ENCODE measurements at places on chromosomes 1 and 21. TPM values are rescaled to one million over a fixed set of nuclear protein-coding genes. Genes with fewer than 3 reads are reported as not detected.

TTLL7 gene
- 31.4 TPM for total RNA-seq

TBX19 gene
- 2.2 TPM for total RNA-seq

TGFBR3 gene
- total RNA-seq = 14.5 TPM

DNA sequence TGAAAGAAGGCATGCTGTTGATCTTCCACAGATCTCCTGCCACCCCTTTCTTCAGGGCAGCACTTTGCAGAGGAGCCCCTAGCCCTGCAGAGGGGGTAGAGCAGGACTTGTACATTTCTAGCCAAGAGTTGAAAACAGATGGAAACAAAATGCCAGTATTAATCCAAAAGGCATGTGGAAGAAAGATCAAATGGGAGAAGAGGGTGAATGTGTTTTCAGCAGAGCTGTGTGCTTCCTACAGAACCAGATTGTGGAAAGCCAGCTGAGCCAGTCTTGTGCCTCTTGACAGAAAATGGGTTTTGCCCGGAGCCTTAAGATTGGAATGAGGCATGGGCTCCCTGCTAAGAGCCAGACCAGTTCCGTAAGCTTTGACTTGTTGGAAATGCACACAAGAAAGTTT lies 105.2 kb upstream of the TSPAN2 start:
- H3K27me3 ChIP-seq = no peaks in the 10 kb centered on the region
- no peaks in the 10 kb centered on the region for H3K4me1 ChIP-seq
- no peak overlapping the region for H3K27ac ChIP-seq
- H3K36me3 ChIP-seq = no peaks in the 10 kb centered on the region
- no peak for DNase-seq

- H3K4me1 ChIP-seq = no peaks in the 10 kb centered on the region
- no peak overlapping the region for H3K27ac ChIP-seq
- H3K36me3 ChIP-seq = no peaks in the 10 kb centered on the region
- DNase-seq = no peak
- H3K27me3 ChIP-seq = no peaks in the 10 kb centered on the region
- H3K4me3 ChIP-seq = no peak overlapping the region
These were observed 9.4 kb downstream of the SNAP47 start for GRCh38 chr1:227744668-227745067.

GRCh38 chr1:70265946-70266345 lies 44.8 kb downstream of the SRSF11 start:
- H3K27ac ChIP-seq = no peak overlapping the region
- no peaks in the 10 kb centered on the region for H3K27me3 ChIP-seq
- H3K4me1 ChIP-seq = no peaks in the 10 kb centered on the region
- H3K36me3 ChIP-seq = peaks cover 8% of the 10 kb centered on the region

- H3K4me1 ChIP-seq = peaks cover 55% of the 10 kb centered on the region
- no peaks in the 10 kb centered on the region for H3K27me3 ChIP-seq
- DNase-seq = no peak
- no peaks in the 10 kb centered on the region for H3K36me3 ChIP-seq
These were observed 10.8 kb upstream of the FAAP20 start for GRCh38 chr1:2205191-2205952.

GRCh38 chr1:97119260-97120158 lies 397.9 kb downstream of the PTBP2 start:
- H3K36me3 ChIP-seq = no peaks in the 10 kb centered on the region
- H3K4me3 ChIP-seq = no peak overlapping the region
- DNase-seq = no peak
- no peaks in the 10 kb centered on the region for H3K27me3 ChIP-seq

- no peaks in the 10 kb centered on the region for H3K36me3 ChIP-seq
- no peak overlapping the region for H3K4me3 ChIP-seq
- DNase-seq = peak; percentile 64
- H3K4me1 ChIP-seq = peaks cover 3% of the 10 kb centered on the region
- no peak overlapping the region for H3K27ac ChIP-seq
These were observed 30.2 kb downstream of the PRDX6 start for GRCh38 chr1:173507205-173507846.

- H3K36me3 ChIP-seq = no peaks in the 10 kb centered on the region
- no peaks in the 10 kb centered on the region for H3K4me1 ChIP-seq
These were observed 44.4 kb upstream of the RUNX1 start for GRCh38 chr21:35093514-35093913.
